GM23338 (cell line): ENCODE measurements at places on chromosomes 6 and 20.

GRCh38 chr6:68533339-68533795 is 101.7 kb upstream of the ADGRB3 start:
- no peak for DNase-seq

DNA sequence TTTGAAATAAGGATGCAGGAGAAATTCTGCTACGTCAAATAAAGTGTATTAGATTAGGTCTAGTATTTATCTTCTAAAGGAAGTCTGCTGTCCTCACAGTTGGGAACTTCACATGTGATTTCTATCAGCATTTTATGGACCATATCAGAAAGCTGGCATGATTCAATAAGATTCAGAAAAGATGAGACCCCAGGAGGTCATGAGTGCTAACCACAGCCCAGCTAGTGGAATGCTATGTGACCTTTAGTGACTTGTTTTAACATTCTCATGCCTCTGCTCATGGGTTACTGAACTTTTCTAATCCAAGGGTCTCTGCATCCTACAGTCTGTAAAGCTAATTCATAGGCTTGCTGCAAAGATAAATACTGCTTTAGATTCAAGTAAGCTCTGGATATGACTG is 150.1 kb downstream of the GMPR start:
- DNase-seq: no peak

DNA sequence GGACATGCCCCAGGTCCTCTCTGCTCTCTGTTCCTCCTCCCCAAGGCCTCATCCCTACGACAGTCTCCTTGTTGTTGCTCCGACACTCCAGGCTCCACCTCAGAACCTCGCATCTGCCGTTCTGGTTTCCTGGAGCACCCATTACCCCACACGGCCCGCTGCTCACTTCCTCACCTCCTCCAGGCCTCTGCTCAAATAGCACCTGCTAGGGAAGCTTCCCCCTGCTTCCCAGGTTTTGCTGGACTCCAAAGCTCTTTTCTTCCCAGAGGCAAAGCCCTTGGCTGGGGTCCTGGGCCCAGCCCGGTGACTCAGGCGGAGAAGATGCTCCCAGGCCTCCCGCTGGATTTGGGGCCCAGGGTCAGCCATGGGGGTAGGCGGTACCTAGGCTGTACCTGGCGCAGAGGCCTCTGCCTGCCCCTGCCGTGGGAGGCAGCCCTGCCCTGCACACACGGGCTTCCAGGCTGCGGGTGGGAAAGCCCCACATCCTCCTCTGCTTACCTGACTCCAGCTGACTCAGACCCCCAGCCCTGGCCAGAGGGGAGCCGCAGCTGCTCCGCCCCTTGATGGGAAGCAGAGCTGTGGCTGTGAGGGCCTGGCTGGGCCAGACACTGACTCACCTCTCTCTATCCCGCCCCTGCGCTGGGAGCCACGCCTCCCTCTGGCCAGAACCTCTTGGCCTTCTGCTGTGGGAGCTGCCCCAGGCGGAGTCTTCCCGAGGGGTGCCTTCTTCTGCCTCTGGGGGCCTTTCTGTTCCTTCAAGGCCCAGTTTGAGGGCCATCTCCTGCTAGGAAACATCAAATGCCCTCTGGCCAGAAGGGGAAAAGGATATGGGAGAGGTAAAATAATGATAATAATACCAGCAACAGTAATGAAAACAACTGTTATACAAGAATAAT is 130.5 kb downstream of the CEBPB start:
- peak; percentile 91 for DNase-seq

- DNase-seq: no peak
Measured at GRCh38 chr6:33206027-33206863, 1.8 kb downstream of the HSD17B8 start.

DNA sequence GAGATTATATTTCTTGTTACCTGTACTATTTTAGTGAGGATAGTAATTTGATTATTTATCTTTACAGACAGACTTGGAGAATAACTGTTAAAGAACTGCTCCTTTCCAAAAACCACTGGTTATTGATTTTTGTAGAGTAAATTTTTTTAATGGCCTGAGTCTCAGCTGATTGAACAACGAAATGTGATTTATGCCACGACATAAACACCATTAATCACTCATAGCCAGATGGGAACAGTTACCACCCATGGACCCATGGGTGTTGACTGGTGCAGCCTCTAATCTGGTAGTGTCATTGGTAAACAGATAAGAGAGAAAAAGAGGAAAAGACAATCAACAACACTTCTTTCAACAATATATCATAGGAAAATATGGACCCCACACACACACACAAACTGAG is 101.4 kb upstream of the BEND6 start:
- no peak for DNase-seq

- DNase-seq: peak; percentile 79
Measured at GRCh38 chr6:40398810-40399477, 188.2 kb downstream of the LRFN2 start.

DNA sequence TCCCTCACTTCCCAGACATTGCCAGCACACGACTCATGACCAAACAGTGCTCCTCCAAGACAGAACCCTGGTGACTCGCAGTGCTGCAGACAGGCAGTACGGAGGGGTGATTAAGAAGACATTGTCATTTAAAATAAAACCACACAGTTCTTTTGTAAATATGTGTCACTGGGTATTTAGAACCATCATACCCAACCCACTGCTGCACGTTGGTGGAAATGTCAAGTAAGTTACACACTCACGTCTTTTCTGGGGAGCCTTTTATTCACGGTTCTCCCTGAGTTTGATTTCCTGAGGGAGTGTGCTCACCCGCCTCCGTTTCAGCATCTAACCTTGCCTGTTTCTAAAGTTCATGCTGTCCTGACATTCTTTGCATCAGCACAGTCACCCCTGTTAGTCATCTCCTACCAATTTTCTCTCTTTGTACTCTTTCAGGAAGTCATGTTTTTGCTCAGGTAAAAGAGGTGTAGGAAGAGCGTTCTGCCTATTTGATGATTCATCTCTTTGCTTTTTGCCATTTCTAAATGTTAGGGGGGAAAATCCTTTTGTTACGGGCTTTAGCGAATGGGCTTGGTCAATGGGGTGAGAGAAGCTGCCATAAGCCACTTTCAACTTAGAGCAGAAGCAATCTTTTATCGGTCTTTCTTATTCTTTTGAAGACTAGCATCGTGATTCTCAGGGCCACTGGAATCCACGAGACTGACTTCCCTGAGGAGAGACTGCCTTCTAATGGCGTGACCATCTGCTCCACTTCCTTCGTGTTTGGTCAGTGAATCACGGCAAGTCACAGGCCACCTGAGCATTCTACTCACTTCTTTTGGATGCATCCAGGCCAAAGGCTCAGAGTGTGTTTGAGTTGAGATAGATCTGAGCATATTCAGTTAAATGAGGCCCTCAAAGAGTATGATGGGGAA is 512.8 kb upstream of the JARID2 start:
- no peak for DNase-seq

DNA sequence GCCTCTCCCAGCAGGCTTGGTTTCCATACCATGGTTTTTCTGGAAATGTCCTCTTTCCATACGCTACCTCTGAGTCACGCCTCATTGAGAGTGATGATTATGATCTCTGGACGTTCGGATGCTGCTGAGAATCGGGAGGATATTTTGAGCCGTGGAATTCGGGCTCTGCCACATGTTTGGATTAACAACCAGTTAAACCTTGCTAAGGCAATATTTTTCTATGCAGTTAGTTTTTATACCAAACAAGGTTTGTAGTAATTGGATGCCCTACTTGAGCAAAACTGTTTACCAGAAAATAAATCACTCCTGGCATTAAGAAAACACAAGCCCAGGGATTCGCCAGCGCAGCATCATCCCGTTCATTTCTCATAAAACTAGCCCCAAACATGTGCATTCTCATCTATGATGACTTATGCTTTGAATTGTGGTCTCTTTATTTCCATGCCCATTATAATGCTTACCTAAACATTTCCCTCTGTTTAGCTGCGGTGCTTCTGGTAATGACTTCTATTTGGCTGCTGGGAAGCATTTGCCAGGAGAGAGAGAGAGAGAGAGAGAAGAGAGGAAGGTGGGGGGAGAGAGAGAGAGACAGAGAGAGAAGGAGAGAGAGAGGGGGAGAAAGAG is 198.9 kb downstream of the CLIC5 start:
- DNase-seq: no peak

DNA sequence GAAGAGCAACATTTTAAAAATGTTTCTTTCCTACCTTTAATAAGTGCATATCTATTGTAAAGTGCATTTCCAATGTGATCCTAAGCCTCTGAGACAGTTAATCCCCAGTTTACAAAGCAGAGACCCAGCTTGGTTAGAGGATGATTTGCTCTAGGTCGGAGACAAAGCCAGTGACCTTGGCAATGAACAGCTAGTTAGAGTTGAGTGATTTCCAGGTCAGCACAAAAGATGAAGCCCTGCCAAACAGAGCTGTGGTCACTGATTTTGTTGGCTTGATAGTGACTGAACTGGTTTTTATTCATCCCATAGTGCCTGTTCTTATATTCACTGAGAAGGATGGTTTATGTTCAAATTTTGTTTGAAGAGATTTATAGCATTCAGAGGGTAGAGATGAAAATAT is 56.6 kb upstream of the CD83 start:
- no peak for DNase-seq

DNA sequence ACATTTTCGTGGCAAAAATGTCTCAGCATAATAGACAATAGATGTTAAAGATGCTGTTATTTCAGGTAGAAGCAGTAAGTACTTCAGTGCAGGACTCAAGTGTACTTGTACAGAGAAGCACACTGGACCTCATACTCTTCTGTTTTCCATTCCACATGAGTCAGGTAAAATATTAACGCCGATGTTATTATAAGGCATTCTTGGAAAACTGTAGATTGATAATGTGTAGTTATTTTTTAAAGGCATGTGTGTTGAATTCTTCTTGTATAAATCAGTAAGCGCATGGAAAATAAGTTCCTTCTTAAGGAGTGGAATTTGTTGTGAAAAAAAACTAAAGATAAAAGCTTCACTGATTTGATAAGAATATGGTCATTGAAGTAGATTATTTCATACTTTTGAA is 45.8 kb downstream of the DOP1A start:
- DNase-seq: no peak

GRCh38 chr6:37673436-37673835 is 24.2 kb downstream of the MDGA1 start:
- no peak for DNase-seq

DNA sequence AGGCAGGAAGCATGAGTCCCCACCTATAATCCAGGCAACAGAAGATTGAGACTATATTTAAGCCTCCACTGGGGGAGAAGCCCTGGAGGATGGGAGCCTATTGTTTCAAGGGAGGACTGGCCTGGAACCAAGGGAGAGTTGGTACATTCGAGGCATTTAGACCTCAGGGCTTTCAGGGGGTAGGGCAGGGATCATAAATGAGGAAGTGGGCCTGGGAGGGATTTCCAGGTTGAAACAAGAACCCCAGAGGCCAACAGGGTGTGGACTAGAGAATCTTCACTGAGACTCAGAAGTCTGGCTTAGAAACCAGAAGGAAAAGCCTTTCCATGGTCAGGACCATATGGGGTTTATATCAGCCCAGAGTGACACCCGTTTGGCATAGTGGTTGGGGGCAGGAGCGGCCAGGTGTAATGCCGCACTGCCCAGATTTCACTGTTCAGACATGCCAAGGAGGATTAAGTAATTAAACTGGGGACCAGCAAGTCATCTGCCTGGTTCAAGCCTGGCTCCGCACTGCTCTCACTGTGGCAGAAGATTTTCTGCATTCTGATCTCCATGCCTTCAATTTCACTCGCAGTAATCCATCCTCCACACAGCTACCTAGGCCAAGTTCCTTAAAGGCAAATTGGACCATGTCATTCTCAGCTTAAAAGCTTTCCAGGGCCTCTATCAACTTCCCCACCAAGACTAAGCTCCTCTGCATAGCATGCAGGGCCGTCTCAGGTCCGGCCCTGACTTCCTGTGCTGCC is 17.8 kb downstream of the LRFN2 start:
- DNase-seq: no peak

DNA sequence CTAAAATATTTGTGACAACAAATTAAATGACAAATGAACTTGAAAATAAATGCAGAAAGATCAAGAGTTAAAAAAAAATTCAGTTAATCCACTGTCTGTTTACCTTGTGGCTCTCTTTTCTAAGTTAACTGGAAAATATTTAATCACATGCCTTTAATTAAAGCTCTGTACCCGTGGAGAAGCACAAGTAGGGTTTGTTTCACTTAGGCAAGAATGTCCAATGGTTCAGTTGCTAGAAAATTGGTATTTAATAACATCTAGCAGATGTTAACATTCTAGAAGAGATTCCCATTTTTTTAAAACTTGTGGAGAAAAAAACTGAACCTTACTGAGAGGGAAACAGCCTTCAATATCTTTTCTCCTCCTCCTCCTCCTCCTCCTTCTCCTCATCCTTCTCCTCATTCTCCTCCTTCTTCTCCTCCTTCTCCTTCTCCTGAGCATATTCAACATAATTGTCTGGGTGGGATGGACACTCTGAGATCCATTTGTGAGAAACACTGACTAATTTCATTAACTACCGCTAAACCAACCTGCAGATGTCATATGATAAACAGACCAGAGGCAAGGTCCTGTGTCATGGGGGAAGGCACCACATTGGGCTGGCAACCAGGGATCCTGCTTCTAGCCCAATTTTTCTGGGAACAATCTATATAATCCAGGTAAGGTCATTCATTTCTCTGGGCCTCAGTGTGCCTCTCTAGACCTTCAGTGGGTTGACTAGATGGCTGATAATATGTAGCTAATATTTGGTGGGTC is 44.1 kb upstream of the AKIRIN2 start:
- DNase-seq: no peak

- DNase-seq: peak; percentile 44
Measured at GRCh38 chr20:52959125-52959524, 13.0 kb upstream of the TSHZ2 start.

GRCh38 chr20:47606983-47607613 is 105.4 kb downstream of the NCOA3 start:
- DNase-seq: no peak

GRCh38 chr6:136158387-136158821 is 91.7 kb downstream of the MTFR2 start:
- DNase-seq: no peak

DNA sequence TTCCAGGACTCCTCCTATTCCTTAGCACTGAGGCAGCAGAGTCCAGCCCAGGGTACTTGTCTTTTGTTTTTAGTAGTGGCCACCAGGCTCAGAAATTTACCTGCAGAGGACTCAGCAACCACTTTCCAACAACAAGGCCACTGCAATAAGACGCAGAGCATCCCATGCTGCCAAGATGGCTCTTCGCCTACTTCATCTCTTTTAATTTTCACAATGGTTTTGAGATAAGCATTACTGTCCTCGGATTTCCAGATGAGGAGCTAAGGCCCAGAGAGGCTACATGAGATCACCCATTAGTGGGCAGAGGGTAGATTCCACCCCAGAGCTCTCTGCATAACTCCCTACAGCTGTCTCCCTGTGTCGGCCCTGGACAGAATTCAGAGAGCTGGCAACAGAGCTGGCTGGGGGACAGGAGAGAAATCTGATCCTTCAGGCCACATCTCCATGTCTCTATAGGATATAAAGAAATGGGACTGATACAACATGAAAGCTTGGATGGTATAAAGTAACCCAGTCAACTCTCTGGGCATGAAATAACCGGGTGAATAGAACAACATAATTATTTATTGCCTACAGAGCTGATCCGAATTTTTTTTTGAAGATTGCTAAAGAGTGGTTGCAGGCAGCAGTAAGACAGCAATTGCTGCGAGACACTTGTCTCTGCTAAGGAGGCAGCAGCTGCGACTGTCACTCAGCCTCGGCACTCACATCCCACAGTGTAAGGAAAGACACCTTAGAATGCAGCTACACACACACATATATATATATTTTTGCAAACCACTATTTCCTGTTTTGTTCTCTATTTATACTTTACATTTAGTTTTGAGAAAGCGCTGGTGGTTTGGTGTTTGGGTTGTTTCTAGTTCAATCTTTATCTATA is 37.2 kb downstream of the SCML4 start:
- no peak for DNase-seq

- no peak for DNase-seq
Measured at GRCh38 chr6:87922947-87923330, 124.7 kb upstream of the SPACA1 start.
